Suppressor macrophage treated with lipopolysaccharide for 1 hour (primary cell): ENCODE measurements at places on chromosomes 12 and 14.

- DNase-seq = no peak
Observed at GRCh38 chr14:70416338-70416724, 559 bp downstream of the SYNJ2BP start.

DNA sequence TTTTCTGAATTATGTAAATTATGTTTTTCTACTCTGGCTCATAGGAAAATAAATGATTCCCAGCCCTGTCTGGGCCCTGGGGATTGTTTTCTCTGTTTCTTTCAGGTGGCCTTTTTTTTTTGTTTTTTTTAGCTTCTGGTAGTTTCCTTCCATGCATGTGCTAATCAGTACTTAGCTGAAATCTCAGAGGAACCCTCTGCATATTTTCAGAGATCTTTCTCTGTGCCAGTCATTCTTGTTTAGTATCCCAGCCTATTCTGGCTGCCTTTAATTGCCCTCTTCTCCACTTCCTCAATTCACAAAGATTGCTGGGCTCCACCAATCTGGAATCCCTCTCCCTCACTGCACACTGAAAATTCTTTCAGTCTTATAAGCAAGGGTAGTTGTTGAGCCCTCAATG lies 46.9 kb downstream of the CNOT2 start:
- DNase-seq = no peak

- no peak for DNase-seq
Observed at GRCh38 chr14:61091657-61092273, 110.7 kb downstream of the SLC38A6 start.

DNA sequence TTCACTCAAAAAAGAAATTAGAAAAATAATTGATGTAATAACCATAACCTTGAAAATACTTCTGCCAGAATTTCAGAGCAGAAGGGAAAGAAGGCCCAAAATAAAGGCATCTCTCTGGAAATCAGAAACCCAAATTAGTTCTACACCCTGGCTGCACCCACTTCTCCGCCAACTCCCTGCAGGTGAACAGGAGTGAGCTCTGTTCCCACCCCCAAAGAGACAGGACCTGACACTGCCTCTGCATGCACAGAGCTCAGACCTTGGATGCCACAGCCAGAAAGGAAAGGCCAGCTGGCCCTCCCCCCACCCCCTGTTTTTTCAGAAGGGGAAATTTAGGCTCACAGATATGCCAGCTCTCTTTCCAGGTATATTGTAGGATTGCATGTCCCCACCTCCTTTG lies 228.2 kb downstream of the BCL11B start:
- DNase-seq = no peak

DNA sequence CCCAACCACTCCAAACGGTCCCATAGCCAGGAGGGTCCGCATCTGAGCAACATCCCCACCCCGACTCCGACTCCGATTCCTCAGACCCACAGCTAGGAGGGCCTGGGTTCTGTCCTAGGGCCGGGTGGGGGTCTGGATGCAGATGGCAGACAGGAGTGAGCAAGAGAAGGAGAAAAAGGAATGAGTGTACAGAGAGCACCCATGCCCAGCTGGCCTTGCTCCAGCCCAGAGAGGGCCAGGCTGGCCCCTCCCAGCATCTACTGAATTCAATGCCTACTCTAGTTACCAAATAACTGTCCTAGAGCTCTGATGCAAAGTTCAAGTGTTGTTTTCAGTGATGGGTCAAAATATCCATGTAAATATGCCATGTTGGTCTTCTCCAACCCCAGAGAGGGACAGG lies 40.8 kb downstream of the VDR start:
- DNase-seq = no peak

DNA sequence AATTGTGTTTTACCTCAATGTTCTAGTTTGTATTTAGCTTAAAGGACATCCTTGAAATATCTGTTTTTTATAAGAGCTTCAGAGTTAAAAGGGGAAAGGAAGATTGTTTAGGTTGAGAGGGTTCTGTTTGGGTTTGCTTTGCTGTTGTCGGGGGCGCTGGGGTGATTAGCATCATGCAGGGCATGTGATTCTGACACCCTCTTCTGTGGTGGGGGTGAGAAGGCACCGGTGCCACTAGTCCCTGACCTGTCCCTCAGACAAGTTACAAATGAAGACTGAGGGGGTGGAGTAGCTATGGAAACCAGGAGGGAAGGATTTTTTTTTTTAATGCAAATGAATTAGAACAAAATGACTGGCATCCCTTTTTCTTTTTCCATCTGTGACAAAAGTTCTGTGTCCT lies 291.3 kb downstream of the RPAP3 start:
- peak; percentile 38 for DNase-seq

GRCh38 chr14:44279357-44279756 lies 227.7 kb downstream of the FSCB start:
- DNase-seq = no peak

- no peak for DNase-seq
Observed at GRCh38 chr14:67232066-67232465, 9.2 kb upstream of the PALS1 start.

- no peak for DNase-seq
Observed at GRCh38 chr14:22478670-22479069, 110.4 kb downstream of the DAD1 start.

GRCh38 chr12:93376436-93377251 lies 1.1 kb upstream of the NUDT4 start:
- peak; percentile 88 for DNase-seq

- peak; percentile 35 for DNase-seq
Observed at GRCh38 chr12:119868992-119869391, 8.1 kb downstream of the CIT start.

GRCh38 chr12:113643177-113643974 lies 171.7 kb upstream of the LHX5 start:
- DNase-seq = no peak

- no peak for DNase-seq
Observed at GRCh38 chr12:19230896-19231295, 101.4 kb downstream of the PLEKHA5 start.

DNA sequence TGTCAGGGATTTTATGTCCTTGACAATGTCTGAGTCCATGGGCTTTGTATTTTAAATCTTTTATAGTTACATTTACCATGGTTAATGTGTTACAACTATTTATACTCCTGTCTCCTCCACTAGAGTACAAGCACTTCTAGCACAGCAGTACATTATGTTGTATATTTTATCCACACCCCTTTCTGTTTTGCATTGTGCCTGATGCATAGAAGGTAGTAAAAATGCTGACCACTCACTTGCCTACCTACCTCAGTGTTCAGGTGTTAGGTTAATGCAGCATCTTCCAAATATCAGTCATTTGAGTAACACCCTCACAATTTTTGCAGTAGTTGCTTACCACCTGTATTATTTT lies 31.1 kb upstream of the SLC38A2 start:
- DNase-seq = no peak

DNA sequence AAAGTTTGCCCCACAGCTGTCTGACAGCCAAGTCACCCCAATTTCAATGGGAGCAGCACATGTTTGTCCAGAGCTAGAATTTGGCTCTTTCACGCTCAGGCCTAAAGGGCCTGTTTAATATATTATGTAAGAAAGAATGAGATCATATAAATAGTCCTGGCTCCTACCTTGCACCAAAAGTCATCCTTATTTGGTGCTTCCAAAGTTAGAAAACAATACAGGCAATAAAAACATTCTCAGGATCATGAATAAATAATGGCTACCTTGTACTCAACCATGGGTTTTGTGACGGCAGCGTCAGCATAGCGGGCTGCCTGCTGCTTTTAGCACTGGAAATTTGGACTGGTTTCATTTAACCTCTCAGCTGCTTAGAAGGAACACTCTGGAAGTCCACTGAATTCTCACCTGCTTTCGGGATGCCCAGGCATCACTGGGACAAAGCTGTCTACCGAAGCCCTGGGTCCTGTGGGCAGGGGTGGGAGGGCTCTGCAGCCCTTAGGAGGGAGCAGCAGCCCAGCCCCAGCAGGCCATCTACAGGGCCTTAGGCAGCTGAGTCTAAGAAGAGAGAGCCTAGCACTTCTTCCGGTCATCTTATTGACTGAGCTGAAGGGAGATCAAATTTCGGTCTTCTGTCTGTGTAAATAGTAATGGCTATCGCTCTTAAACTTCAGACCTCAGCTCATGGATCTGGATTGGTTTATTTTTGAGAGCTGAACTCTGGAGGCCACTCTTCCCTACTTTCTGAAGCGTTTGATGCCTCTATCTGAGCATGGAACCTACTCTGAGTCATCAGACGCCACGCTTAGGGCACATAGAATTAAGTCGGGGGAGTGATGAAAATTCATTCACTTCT lies 106.5 kb downstream of the SAMD4A start:
- DNase-seq = no peak

DNA sequence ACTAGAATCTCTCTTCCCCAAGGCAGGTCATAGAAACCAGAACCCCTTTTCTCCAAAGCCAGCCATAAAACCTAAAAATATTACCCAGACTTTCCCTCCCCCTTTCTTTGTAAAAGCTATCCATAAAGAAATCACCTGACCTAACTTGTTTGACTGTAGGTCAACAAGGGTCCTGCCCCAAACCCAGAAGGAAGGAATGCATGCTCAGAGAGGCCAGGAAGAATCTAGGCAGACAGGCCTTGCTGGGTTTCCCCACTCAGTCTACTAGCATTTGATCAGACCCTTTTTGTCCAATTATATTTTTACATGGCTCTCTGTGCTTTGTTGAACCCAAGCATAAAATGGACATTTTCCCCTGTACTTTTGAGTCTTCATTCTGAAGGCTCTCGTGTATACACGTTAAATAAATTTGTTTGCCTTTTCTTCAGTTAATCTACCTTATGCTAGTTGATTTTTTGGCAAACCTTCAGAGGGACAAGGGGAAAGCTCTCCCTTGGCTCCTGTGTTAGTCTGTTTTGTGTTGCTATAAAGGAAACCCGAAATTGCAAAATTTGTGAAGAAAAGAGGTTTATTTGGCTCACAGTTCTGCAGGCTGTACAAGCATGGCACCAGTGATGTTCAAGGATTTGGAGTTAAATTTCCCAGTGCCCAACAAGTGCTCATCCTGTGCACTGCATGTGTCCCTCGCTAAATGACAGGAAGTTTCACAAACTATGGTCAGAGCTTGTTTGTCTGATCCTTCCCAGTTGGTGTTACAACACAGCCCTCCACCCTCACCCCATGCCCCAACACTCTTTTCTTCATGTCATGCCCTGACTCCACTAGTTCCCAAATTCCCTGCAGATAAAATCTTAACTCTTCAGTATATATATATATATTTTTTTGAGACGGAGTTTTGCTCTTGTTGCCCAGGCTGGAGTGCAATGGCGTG lies 14.2 kb upstream of the RASSF3 start:
- DNase-seq = peak; percentile 65

- DNase-seq = no peak
Observed at GRCh38 chr14:39857376-39858055, 425.3 kb upstream of the FBXO33 start.

DNA sequence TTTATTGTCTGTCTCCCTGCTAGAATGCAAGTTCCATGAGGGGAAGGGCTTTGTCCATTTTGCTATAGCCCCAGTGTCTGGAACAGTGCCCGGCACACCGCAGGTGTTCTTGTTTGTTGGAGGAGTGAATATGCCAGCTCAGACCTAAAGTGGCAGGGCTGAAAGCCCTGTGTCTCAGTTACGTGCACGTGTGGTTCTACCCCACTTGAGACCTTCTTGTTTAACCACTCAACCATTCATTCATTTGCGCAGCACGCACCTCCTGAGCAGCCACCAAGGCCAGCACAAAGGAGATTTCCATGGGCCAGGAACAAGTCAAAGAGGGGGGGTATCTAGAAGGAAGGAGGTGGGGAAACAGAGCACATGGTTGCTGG lies 338.0 kb upstream of the FKBP4 start:
- DNase-seq = no peak

GRCh38 chr14:101961011-101961721 lies 3.2 kb upstream of the DYNC1H1 start:
- peak; percentile 84 for DNase-seq

- DNase-seq = no peak
Observed at GRCh38 chr12:61282790-61283575, 977.2 kb upstream of the USP15 start.

DNA sequence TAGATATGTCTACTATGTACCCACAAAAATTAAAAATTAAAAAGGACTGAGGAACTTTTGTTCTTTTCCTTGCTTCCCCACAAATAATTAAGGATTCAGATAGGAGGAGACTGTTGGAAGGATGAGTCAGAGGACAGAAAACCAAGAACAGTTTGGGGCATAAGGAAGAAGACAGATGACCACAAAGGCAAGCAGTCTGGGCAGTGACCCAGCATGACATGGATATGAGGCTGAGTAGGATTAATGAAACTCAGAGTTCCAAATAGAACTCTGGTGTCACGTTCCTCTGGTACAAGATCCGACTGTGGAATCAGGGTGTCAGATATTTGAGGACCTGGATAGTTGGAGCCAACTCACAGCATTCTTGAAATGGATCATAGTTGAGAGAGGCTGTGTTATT lies 89.3 kb upstream of the SLC38A4 start:
- peak; percentile 30 for DNase-seq

GRCh38 chr12:50099302-50100008 lies 4.4 kb upstream of the GPD1 start:
- DNase-seq = no peak

- no peak for DNase-seq
Observed at GRCh38 chr12:70251226-70251625, 8.0 kb downstream of the CNOT2 start.

DNA sequence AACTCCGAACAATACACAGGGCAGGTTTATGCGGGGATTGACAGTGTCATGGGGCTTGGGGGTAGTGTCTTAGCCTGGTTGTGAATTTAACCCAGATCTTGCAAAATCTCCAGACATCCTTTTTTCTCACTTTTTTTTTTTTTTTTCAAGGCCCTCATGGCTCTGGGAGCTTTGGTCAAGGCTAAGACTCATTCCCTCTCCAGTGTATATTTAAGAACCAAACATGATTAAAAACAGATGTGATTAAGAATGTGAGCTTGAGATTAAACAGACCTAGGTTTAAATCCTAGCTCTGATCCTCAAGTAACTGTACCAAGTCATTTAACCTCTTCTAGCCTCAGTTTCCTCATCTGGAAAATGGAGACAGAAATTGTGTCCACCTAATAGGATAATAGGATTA lies 151.7 kb upstream of the FUT8 start:
- DNase-seq = no peak

- DNase-seq = peak; percentile 94
Observed at GRCh38 chr12:93098077-93098476, 169.0 kb upstream of the EEA1 start.

GRCh38 chr14:100442036-100442435 lies 118.9 kb downstream of the SLC25A47 start:
- no peak for DNase-seq

GRCh38 chr14:51284241-51284640 lies 44.2 kb downstream of the TMX1 start:
- no peak for DNase-seq

DNA sequence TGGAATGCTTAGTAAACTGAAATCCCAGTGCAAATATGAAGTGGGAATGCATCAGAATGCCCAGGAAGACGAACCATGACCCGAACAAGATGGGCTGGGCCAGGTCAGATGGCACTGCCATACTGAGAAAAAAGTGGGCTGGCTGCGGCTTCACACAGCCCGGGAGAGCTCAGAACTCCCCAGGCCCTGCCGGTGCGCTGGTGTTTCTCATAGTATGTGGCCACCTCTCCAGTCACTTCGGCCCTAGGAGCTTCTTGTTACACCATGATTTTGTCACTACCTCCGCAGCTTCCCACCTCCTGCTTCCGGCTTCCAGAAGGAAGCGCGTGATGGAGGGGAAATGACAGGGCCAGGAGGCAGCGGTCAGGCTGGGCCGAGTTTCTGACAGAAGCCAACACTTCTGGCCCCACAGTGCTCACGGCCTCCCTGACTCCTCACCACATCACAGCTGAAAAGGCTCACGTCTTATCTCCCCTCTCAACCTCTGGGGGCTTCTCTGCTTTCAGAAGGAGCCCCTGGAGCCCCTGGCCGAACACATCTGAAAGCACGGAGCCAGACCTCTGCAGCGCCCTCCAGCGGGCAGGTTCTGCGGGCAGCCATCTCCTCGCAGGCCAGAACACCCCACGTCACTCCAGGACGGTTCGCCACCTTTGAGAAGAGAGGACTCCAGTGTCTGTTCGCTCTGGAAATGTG lies 30.7 kb downstream of the DAD1 start:
- no peak for DNase-seq
